ENCODE measurements at places on chromosomes 16 and 17.

GRCh38 chr17:73941919-73942530 lies 261.5 kb upstream of the RPL38 start:
- no peak for DNase-seq

DNA sequence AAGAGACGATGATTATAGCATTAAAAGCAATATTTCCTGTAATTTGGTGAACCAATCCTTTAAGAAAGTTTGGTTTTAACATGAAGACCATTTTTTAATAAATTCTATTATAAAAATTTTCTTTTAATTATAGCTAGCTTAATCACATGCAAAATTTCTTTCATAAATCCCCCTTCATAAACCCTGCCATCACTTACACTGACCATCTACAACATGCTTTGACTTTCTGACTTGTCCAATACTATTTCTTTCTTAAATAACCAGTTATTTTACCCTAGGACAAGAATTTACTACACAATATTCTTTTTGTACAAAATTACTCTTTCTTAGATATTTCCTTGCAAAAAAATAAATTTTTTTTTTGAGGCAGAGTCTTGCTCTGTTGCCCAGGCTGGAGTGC lies 1334.8 kb downstream of the CDH11 start:
- no peak for DNase-seq

GRCh38 chr17:68670967-68671693 lies 70.0 kb upstream of the FAM20A start:
- DNase-seq: no peak

GRCh38 chr16:78240459-78241222 lies 141.2 kb downstream of the WWOX start:
- no peak for DNase-seq

- DNase-seq: no peak
These were observed 223.1 kb downstream of the SEC14L1 start for GRCh38 chr17:77363821-77364361.
